Adrenal gland (tissue), 19 donors: ENCODE measurements at places on chromosomes 2 and 18. TPM values are rescaled to one million over a fixed set of nuclear protein-coding genes. Genes with fewer than 3 reads are reported as not detected.

- peak overlapping the region; percentile 99 for H3K27ac ChIP-seq
- H3K4me1 ChIP-seq: peaks cover 18% of the 10 kb centered on the region
- H3K4me3 ChIP-seq: no peak overlapping the region
- H3K27me3 ChIP-seq: no peaks in the 10 kb centered on the region
- no peak for DNase-seq
- no peaks in the 10 kb centered on the region for H3K36me3 ChIP-seq
Observed at GRCh38 chr2:144518748-144519596, 947 bp downstream of the ZEB2 start.

DNA sequence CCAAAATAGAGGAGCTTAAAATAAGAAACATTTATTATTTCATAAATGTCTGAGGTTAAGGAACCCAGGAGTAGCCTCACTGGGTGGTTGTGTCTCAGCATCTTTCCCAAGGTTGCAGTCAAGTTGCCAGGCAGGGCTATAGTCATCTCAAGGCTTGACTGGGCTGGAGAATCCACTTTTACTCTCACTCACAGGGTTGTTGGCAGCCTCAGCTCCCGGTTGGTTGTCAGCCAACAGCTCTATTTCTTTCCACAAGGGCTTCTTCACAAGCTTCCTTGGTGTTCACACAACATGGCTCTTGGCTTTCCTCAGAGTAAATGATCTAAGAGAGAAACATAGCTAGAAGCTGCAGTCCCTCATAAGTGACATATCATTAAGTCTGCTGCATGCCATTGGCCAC is 55.6 kb upstream of the TEX51 start:
- no peaks in the 10 kb centered on the region for H3K4me1 ChIP-seq
- no peak overlapping the region for H3K27ac ChIP-seq
- H3K36me3 ChIP-seq: no peaks in the 10 kb centered on the region
- H3K27me3 ChIP-seq: no peaks in the 10 kb centered on the region

Gene PLA2R1
- total RNA-seq: 7.0 TPM

Gene DSG2
- total RNA-seq: 0.69 TPM

GRCh38 chr2:142435847-142436246 is 305.0 kb upstream of the LRP1B start:
- no peaks in the 10 kb centered on the region for H3K4me1 ChIP-seq
- no peaks in the 10 kb centered on the region for H3K36me3 ChIP-seq
- H3K27me3 ChIP-seq: no peaks in the 10 kb centered on the region

Gene DLX1
- not detected for total RNA-seq

- no peak overlapping the region for H3K27ac ChIP-seq
- no peak overlapping the region for H3K4me3 ChIP-seq
- no peaks in the 10 kb centered on the region for H3K36me3 ChIP-seq
- no peak for DNase-seq
- no peaks in the 10 kb centered on the region for H3K4me1 ChIP-seq
- no peaks in the 10 kb centered on the region for H3K27me3 ChIP-seq
Observed at GRCh38 chr2:128474036-128474955, 155.6 kb upstream of the HS6ST1 start.

DNA sequence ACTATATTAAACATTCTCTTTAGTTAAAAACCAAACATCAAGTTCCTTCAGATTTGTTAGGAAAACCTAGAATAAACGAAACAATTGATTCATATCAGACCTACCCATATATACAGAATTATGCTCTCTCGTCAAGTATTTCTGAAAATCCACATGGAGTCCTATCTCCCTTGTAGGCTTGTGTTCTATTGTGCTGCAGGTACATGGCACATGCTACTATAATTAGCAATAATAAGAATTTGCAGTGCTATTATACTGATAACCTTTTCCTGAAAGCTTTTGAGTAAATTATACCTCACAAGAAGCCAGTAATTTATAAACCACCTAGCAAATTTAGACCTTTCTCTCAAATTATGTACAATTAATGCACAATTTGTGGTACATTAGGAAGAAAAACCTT is 158.6 kb upstream of the STK17B start:
- H3K27ac ChIP-seq: no peak overlapping the region
- no peak for DNase-seq
- no peaks in the 10 kb centered on the region for H3K4me1 ChIP-seq

GRCh38 chr2:231765496-231765929 is 15.6 kb downstream of the PDE6D start:
- H3K27ac ChIP-seq: no peak overlapping the region
- H3K4me3 ChIP-seq: no peak overlapping the region
- DNase-seq: no peak
- no peaks in the 10 kb centered on the region for H3K27me3 ChIP-seq

DNA sequence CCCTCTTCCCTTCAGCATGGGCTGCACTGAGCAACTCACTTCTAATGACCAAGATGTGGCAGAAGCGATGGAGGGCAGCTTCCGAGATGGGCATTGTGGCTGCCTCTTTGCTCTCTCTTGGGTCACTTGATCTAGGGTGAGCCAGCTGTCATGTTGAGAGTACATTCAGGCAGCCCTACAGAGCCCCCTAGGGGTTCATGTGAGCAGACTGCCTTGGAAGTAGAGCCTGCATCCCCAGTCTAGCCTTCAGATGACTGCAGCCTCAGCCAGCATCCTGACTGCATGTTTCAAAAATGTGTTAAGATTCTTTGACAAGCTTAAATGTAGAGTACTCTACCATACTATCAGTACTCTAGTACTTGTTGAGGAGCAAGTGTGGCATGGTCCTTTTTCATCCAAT is 143.9 kb downstream of the NCK2 start:
- DNase-seq: no peak
- H3K36me3 ChIP-seq: peaks cover 7% of the 10 kb centered on the region
- H3K4me3 ChIP-seq: no peak overlapping the region
- peaks cover 11% of the 10 kb centered on the region for H3K4me1 ChIP-seq
- no peak overlapping the region for H3K27ac ChIP-seq

- DNase-seq: no peak
- H3K4me1 ChIP-seq: no peaks in the 10 kb centered on the region
- H3K4me3 ChIP-seq: no peak overlapping the region
- H3K27me3 ChIP-seq: no peaks in the 10 kb centered on the region
- no peak overlapping the region for H3K27ac ChIP-seq
Observed at GRCh38 chr2:197606180-197606579, 69.2 kb downstream of the RFTN2 start.

- no peaks in the 10 kb centered on the region for H3K4me1 ChIP-seq
- DNase-seq: no peak
- H3K27ac ChIP-seq: no peak overlapping the region
- no peaks in the 10 kb centered on the region for H3K36me3 ChIP-seq
Observed at GRCh38 chr2:217680381-217680780, 322.4 kb downstream of the TNS1 start.

Gene SIX3
- not detected for total RNA-seq

Gene ARL5A
- total RNA-seq: 38.4 TPM

Gene POTEI
- total RNA-seq: not detected

Gene SLC14A1
- total RNA-seq: 3.2 TPM

Gene ANKRD30BL
- total RNA-seq: not detected

Gene CACNB4
- total RNA-seq: 2.2 TPM

Gene NEB
- 5.3 TPM for total RNA-seq

DNA sequence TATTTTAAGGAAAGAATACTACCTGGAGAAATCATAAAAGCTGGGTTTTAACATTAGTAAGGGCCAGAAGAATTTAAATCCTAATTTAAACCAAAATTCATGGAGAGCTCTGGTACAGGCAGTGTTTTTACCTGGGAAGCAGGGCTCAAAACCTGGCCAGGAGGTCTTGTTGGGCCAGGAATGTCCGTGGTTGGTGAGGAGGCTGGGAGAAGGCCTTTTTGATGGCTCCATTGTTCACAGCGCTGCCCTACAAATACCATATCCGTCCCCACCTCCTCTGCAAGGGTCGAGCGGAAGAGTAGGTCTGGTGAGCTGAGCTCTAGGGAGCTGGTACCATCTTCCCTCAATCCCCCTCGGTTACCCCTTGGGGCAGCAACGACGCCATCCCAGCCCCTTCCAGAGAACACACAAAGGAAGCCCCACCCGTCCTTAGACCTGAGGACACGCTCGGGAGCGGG is 10.9 kb upstream of the HOXD1 start:
- H3K4me1 ChIP-seq: peaks cover 19% of the 10 kb centered on the region
- no peak overlapping the region for H3K4me3 ChIP-seq
- no peak for DNase-seq
- peaks cover 7% of the 10 kb centered on the region for H3K27me3 ChIP-seq
- no peak overlapping the region for H3K27ac ChIP-seq

DNA sequence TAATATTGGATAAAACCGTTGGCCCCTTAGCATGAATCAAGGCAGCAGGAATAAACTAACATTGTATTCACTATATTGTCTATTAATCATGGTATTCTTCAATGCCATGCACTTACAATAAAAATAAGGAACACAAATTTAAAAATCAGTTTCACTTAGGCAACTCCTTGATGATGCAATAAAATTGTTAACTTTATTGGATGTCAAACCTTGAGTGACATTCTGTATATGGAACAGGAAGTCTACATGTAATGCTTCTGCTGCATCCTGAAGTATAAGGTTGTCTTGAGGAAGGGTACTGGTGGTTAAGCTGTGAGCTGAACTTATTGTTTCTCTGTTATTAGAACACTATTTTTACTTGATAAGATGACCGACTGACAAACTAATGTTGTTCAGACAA is 605.5 kb downstream of the SATB2 start:
- no peak for DNase-seq
- H3K4me3 ChIP-seq: no peak overlapping the region
- no peaks in the 10 kb centered on the region for H3K27me3 ChIP-seq
- no peaks in the 10 kb centered on the region for H3K4me1 ChIP-seq
- no peak overlapping the region for H3K27ac ChIP-seq
- H3K36me3 ChIP-seq: no peaks in the 10 kb centered on the region

Gene UGT1A8
- not detected for total RNA-seq

GRCh38 chr18:58393295-58393694 is 235.6 kb downstream of the ALPK2 start:
- no peak overlapping the region for H3K4me3 ChIP-seq
- H3K27me3 ChIP-seq: no peaks in the 10 kb centered on the region
- no peak overlapping the region for H3K27ac ChIP-seq
- DNase-seq: no peak

DNA sequence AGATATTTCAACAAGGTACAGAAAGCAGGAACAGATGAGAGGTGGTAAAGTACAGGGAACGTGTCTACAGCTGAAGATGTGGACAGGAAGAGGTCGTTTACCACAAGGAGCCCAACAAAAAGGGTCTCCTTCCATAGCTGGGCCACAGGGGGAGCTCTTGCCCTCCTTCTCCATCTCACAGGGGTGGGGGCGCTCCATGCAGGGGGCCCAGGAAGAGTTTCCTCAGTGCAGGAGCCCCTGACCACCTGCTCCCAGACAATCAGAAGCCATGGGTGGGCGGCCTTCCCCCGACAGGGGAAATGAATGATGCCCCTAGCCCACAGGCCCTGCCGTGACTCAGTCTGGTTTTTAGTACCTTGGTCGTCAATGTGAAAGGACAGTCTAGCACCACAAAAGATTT is 163.6 kb upstream of the ZNF516 start:
- DNase-seq: no peak
- no peaks in the 10 kb centered on the region for H3K4me1 ChIP-seq
- H3K27me3 ChIP-seq: peaks cover 11% of the 10 kb centered on the region

DNA sequence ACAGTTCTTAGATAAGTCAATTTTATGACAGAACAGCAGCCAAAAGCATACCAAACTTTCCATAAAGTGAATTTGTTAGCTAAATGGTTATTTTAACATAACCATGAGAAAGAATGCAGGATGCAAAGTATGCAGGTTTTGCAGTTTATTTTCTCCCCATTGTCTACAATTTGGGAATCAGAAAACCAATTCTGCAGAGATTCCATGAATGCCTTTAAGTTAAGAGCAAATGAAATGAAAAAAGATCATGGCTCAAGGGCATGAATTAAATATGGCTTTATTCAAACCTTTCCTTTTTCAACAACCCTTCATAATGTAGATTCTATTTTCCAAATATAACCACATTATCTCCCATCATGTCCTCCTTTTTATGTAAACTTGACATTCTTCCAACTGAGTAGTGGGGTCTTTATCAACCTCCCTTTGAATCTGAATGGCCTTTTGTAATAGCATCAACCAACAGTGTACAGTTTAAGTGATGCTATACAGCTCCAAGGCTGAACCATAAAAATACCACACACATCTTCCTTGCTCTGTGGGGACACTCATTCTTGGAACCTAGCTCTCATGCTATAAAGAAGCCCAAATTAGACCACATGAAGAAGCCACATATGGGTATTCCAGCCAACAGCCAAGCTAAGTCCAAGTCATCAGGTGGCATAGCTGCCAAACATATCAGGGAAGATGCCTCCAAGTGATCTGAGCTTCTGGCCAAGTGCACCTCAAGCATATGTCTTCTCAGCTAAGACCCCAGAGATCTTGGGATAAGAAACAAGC is 49.8 kb downstream of the PIAS2 start:
- no peaks in the 10 kb centered on the region for H3K36me3 ChIP-seq
- H3K27me3 ChIP-seq: no peaks in the 10 kb centered on the region
- no peak for DNase-seq

DNA sequence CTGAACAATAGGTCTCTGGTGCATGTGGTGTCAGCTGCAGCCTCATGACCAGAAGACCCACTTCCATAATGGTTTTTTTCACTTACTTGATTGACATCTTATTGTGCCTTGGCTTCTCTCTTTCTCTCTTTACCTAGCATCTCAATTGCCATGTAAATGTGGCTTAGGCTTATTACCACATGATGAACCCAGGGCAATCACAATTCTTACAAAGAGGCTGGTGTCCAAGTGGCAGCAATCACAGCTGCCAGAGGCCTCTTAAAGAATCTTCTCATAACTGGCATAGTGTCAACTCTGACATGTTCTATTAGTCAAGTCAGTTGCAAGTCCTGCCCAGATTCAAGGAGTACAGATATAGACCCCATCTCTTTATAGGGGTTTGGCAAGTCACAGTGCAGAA is 1224.8 kb downstream of the SUCLG1 start:
- no peaks in the 10 kb centered on the region for H3K4me1 ChIP-seq
- no peak for DNase-seq
- no peak overlapping the region for H3K27ac ChIP-seq

GRCh38 chr2:56918790-56919189 is 735.0 kb downstream of the CCDC85A start:
- H3K27me3 ChIP-seq: no peaks in the 10 kb centered on the region
- H3K4me1 ChIP-seq: no peaks in the 10 kb centered on the region
- DNase-seq: no peak
- no peak overlapping the region for H3K4me3 ChIP-seq
- H3K27ac ChIP-seq: no peak overlapping the region

GRCh38 chr2:158828378-158829164 is 33.5 kb downstream of the DAPL1 start:
- no peak overlapping the region for H3K27ac ChIP-seq
- no peaks in the 10 kb centered on the region for H3K27me3 ChIP-seq
- DNase-seq: no peak
- H3K4me1 ChIP-seq: peaks cover 7% of the 10 kb centered on the region

Gene CASP8
- total RNA-seq: 9.1 TPM

GRCh38 chr18:67243799-67244587 is 272.5 kb downstream of the DSEL start:
- DNase-seq: no peak
- no peaks in the 10 kb centered on the region for H3K36me3 ChIP-seq
- no peak overlapping the region for H3K4me3 ChIP-seq

Gene RAMP1
- 49.1 TPM for total RNA-seq

Gene GULP1
- total RNA-seq: 50.2 TPM

GRCh38 chr2:100894105-100894795 is 74.3 kb downstream of the NPAS2 start:
- no peak overlapping the region for H3K27ac ChIP-seq
- H3K4me1 ChIP-seq: peaks cover 30% of the 10 kb centered on the region
- DNase-seq: no peak
- no peaks in the 10 kb centered on the region for H3K36me3 ChIP-seq
- no peaks in the 10 kb centered on the region for H3K27me3 ChIP-seq
- H3K4me3 ChIP-seq: no peak overlapping the region

Gene VSNL1
- 22.7 TPM for total RNA-seq

- H3K27ac ChIP-seq: no peak overlapping the region
- no peaks in the 10 kb centered on the region for H3K4me1 ChIP-seq
- no peak for DNase-seq
Observed at GRCh38 chr2:159201360-159202063, 85.0 kb downstream of the WDSUB1 start.
